Suppressor macrophage (primary cell): ENCODE measurements at places on chromosomes 2 and 18.
A peak's percentile ranks its signal among the peaks of the same experiment; 100 is the strongest.

GRCh38 chr18:73614812-73615211 lies 532.8 kb downstream of the FBXO15 start:
- no peak for DNase-seq

GRCh38 chr2:132837769-132838168 lies 167.8 kb upstream of the LYPD1 start:
- DNase-seq: no peak

GRCh38 chr2:59237311-59237710 lies 996.2 kb upstream of the FANCL start:
- DNase-seq: no peak

GRCh38 chr2:203871371-203871983 lies 3.9 kb downstream of the CTLA4 start:
- DNase-seq: peak; percentile 85

GRCh38 chr2:239830121-239831000 lies 194.8 kb downstream of the NDUFA10 start:
- DNase-seq: peak; percentile 18

- DNase-seq: no peak
Observed at GRCh38 chr18:8858888-8859511, 153.6 kb downstream of the MTCL1 start.

- DNase-seq: no peak
Observed at GRCh38 chr2:14536976-14537375, 95.5 kb upstream of the LRATD1 start.

DNA sequence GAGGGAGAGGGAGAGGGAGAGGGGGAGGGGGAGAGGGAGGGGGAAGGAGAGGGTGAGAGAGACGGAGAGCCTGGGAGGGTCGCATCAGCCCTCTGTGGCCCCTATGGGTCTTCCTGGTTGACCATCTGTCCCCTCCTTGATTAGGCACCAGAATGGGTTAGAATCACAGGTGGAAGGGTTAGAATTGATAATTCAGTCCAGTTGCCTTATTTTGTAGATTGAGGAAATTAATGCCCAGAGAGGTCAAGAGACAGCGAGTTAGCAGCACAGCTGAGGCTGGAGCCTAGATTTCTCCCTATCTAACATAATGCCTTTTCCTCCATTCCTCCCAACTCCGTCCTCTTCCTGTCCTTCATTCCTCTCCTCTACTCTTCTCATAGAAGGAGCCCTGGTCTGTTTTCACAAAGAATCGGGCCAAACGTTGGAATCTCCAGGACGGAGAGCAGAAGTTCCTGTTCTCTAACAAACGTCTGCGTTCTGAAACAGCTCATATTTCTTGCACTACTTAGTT lies 338 bp upstream of the THUMPD2 start:
- DNase-seq: peak; percentile 30

GRCh38 chr2:155965415-155966063 lies 367.0 kb downstream of the NR4A2 start:
- no peak for DNase-seq

DNA sequence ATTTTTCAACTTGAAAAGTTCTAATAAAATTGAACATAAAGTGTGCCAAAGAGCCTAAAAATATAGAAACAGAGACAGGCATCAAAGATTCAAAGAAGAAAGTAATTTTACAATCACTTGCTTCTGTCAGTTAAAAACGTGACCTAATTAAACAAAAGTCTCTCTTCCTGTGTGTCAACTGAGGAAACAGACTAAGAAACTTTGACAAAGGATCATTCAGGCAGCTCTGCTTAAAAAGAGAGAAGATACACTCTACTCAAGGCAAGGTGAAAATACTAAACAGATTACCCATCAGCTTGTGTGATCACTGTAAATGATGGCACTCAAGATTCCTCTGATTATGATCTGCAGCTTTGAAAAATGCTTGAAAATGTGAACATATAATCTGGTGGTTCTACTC lies 47.8 kb downstream of the DYM start:
- DNase-seq: no peak

DNA sequence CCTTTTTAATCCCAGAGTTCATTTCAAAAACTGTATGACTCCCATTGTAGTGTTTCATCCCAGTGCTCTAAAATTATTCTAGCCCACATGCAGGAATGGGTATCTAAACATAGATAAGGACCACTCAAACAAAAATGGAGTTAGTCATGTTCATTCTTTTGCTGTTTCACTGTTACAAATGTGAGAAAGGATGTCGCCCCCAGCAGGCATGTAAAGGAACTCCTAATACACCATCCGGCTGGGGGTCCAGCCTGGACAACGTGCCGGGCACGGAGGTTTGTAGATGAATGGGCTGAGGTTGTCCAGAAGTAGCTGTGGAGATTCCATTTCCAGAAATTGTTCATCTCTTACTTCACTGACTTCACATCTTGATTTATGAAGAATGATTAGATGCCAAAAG lies 101.9 kb upstream of the RAB12 start:
- DNase-seq: no peak

GRCh38 chr2:108182489-108182888 lies 57.3 kb upstream of the SULT1C3 start:
- peak; percentile 39 for DNase-seq

DNA sequence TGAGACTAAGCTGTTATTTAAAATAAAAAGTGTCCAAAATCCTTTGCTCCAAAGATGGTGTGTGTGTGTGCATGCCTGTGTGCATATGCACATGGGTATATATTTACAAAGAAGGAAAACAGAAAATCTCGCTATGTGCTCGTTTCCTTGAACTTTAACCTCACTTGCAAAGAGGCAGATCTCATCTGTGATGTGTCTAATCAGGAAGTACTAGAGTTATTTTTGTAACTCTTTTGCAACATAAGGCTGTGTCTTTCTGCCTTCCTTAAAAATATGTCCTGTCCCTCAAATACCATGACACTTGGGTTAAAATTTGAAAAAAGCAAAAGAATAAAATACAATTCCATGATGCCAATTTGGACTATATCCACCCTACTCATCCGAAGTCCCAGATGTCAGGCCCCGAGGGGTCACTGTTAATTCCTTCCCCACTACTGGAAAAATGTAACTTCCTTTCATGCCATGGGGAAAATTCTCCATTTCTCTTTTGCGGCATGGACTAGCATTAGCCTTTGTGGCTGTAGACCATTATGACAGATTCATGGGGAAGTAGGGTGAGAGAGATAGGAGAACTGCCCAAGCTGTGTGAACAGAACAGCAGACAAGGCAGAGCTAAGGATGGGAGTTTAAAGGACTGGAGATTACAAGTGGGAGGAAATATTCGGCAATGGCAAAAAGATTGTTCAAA lies 191.3 kb downstream of the MYO1B start:
- peak; percentile 90 for DNase-seq

DNA sequence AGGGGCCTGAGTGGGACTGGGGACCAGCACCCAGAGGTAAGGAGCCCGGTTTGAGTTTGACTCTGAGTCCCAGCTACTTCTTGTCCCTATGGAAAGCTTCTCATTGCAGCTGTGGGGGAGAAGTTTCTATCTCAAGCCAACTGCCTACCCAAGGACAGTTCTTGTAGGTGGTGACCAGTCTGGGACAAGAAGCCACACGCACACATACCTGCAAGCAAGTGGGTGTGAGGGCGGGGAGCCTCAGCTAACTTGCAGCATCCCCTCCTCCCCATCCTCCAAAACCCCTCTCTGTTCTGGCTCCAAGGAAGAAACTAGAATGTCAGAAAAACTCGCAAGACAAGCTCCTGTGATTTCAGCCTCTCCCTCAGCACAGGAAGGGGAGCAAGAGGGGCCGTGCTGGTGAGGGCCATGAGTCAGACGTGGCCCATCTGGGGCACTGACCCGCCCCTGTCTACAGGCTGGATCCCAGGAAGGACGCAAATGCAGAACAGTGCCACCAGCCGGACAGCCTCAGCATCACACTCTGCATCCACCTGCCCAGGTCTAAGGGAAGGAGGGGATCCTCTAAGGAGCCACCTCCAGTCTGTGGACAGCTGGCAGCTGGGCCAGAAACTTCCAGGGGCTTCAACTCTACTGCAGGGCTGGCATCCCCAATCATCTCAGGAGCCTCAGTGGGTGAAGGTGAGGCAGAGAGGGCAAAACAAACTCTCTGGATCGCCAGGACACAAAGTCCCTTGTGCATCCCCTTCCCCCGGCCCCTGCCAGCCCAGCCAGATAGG lies 103.4 kb downstream of the TNS1 start:
- peak; percentile 67 for DNase-seq

DNA sequence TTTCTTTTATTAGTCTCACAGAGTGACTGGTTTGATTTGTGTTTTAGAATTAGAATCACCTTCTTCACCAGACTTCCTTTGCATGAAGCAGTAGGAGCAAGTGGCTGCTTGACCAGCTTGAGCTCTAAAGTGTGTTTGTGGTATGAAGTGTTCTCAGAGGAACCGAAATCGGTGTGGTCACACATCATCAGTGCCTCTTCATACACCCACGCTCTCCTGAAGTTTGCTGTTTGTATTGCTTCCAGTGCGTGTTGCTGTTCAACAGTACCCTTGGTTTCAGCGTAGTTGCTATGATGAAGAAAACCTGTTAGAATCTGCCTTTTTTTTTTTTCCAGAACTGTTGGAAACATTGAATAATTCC lies 77.9 kb downstream of the LIMS1 start:
- peak; percentile 82 for DNase-seq

DNA sequence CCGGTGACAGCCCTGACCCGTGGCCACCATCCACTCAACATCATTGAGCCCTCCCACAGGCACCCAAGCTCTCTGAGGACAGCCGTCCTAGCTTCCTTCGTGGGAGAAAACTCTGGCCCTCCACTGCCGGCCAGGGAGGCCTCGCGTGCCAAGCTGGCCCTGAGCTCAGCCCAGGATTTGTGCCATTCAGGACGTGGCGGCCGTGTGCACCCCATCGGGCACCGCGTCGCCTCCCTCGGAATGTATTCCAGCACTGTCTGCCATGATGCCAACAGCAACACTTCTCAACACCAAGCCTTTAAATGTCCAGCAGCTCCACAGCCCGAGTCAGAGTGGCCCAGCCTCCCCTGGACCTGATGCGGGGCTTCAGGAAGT lies 35.7 kb downstream of the ZNF516 start:
- DNase-seq: no peak

- no peak for DNase-seq
Observed at GRCh38 chr2:136065907-136066306, 52.0 kb downstream of the CXCR4 start.

DNA sequence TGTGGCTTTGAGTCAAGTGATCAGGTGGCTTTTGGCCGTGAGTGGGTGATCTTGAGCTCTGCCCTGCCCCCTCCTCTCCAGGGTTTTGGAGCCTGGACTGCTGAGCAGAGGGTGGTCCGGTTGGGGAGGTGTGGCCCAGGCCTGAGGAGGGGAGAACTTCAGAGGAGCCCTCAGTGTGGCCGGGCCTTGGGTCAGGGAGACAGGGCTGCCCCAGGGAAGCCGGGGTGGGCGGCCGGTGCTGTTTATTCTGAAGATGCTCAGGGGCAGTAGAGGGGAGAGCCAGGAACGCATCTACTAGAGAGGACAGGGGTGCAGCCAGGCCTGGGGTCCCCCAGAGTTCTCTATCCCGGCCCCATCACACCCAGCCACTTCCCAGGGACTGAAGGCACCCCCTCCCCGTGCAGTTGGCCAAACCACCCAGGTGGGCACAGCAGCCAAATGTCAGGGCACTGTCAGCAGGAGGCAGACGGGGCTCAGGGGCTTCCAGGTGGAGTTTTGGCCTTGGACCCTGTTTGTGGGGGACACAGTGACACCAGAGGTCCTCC lies 963 bp downstream of the ERFE start:
- DNase-seq: no peak

GRCh38 chr2:29240601-29241000 lies 125.4 kb downstream of the CLIP4 start:
- no peak for DNase-seq

GRCh38 chr18:8411492-8411891 lies 197.7 kb upstream of the RAB12 start:
- DNase-seq: no peak

GRCh38 chr2:220212296-220213080 lies 585.1 kb downstream of the SLC4A3 start:
- no peak for DNase-seq

- DNase-seq: no peak
Observed at GRCh38 chr2:102550151-102550550, 69.2 kb upstream of the SLC9A2 start.

DNA sequence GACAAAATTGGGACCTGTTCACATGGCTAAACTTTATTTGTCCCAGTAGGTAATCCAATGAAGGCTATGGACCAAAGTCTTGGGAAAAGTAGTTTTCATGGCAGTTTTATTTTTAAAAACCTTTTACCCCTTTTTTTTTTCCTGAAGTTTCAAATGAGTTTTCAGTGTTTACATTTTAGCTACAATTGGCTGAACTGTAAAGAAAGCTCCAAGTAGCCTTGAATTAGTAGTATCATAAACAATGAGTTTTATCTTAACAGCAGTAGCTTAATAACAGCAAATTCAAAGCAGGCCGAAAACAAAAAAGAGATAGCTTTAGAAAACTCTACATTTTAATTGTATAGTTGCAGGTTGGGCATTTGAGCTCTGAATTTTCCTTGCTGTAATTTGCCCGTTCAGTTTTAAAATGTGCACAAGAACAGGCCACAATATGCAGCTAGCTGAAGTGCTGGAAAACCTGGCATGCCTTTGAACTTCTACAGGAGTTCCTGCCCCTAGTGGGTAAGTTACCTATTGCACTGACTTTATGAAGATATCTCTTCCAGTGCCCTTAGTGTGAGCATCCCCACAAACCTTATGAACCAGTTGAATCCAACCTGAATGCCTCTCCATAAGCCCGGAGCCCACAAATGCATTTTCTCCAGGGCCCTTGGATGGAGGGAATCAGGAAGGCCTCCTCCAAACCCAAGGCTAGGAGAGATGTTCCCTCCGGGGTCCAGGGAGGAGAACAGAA lies 106.7 kb downstream of the XRCC5 start:
- DNase-seq: peak; percentile 26

DNA sequence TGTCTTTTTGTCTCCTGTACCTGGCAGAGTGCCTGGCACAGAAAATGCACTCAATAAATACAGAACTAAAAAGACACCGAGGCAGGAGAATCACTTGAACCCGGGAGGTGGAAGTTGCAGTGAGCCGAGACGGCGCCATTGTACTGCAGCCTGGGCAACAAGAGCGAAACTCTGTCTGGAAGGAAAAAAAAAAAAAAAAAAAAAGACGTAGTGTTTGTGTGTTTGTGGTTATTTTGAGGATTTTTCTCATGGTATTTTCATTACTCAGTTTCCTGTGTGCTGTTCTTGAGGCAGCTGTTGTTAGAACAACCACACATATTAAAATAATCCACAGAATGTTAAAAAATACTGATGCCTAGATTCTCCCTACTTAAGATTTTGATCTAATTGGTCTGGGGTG lies 519.2 kb upstream of the SPHKAP start:
- no peak for DNase-seq

GRCh38 chr2:134836986-134837385 lies 1.4 kb upstream of the ACMSD start:
- peak; percentile 13 for DNase-seq
